Stimulated activated CD4-positive, alpha-beta T cell treated with anti-CD3 and anti-CD28 coated beads, Interleukin-1b, Interleukin-23, amount 100 ng/mL, for 1 hour (primary cell): ENCODE measurements at places on chromosomes 1 and 21.

DNA sequence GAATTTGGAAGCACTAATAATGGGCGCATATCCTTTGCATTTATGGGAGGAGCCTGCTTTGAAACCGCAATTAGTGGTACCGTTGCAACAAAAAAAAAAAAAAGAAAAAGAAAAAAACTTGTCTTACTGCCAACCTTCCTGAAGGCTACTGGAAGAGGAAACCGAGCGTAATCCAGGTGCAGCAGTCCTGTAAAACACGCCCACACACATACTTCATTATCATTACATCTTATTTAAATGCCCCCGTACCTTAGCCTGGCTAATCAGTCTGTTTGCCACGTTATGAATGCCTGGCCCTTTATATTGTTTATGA is 686 bp upstream of the ZNF281 start:
- no peak for DNase-seq

DNA sequence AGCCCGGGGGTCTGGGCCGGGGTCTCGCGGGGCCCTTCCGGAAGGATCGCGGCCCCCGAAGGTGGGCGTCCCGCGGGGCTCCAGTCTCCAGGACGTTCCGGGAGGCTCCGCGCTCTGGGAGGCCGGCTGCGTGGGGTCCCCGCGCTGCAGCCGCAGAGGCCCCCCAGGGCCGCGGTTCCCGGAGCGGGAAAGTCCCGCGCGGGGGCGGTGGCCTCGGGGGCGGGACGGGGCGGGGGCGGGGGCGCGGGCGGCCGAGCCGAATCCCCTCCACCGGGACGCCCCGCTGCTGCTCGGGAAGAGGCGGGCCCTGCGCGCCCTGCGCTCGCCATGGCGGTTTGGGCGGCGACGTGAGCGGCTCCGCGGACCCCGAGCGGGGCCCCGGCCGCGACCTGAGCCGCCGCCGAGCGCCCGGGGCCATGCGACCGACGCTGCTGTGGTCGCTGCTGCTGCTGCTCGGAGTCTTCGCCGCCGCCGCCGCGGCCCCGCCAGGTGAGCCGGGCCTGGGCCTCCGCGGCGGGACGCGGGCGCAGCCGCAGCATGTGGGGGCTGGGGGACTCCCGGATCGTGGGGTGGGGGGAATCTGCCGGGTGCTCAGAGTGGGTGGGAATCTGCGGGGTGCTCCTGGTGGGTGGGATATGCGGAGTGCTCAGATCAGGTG is at the start of gene IFNGR2:
Gene IFNGR2 (plus strand): TSS at position 286 of the 658 bp plus-strand sequence. CDS start 131 bp downstream, at position 417.
- DNase-seq: no peak

DNA sequence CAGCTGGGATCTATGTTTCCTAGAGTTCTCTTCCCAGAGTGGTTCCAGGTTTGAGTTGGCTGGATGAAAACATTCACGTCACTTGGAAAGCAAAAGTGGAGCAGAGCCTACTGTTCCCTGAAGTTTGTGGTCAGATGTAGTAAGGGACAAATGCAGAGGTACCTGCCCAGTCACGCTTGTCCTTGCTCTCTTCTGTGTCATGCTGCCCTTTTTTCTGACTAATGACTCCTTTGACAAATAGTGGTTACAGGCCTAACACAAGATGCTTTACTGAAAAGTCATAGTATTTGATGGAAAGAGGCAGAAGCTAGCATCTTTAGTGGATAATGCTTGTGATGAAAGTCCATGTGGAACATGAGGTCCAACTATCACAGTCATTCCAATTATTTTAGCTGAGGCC is 881.4 kb upstream of the B3GALT2 start:
- no peak for DNase-seq

- no peak for DNase-seq
Measured at GRCh38 chr1:44884746-44885145, 41.7 kb upstream of the PTCH2 start.

DNA sequence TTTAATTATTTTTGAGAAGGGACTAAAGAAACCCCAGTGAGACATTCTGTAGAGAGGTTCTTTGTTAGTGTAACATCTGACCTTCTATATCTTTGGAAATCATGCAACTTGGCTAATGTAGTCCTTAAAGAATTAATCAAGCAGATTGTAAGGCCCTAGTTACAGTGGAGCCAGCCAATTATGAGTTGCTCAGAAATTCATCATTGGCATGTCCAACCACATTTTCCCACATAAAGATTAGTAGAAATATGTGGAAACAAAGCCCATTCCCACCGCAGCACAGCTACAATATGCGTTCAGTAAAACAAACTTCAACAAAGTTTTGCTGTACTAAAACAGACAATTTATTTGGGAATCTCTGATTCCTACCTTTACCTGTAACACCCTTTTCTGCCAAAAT is 27.8 kb downstream of the WNT2B start:
- no peak for DNase-seq

GRCh38 chr1:233513431-233513830 is 100.5 kb upstream of the KCNK1 start:
- DNase-seq: no peak

DNA sequence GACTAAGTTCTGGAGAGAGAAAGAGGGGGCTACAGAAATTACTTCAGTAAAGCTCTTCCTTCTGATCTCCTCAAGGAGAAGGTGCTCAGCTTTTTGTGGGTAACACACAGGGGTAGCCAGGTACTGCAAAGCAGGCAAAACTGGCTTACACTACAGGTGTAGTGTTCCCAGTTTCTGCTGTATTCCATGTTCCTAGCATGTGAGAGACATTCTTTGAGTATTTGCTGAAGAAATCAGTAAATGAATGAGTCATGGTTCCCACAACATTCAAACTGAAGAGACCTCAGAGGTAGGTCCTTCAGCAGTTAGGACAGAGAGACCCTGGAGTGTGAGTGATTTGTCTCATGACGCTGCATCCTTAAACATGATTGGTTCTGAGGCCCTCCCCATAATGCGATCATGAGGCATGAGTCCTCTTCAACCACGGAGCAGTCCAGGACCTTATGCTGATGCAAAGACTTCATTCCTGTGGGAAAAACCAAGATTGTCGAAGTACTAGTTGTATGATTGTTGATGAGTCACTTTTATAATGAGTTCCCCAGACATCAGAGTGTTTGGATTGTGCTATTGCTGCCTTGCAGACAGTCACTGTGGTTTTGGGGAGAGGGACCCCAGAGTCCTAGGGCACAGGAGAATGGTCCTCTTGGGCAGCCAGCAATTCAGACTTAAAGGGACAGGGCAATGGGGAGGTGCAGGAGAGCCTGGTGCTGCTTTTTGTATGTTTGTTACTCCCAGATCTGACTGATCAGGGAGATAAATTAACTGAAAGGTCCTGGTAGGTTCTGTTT is 2.7 kb upstream of the OR10J4 start:
- DNase-seq: no peak

DNA sequence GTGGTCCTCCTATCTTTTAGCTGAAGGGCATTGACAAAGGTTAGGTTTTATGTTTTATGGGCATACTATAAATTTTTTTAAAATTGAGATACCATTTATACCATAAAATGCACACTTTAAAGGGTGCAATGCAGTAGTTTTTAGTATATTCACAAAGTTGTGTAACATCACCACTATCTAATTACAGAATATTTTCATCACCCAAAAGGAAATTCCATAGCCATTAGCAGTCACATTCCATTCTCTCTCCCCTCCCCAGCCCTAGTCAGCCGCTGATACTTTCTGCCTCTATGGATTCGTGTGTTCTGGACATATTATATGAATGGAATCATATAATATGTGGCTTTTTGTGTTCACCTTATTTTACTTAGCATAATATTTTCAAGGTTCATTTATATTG is 135.8 kb upstream of the B3GALT2 start:
- no peak for DNase-seq

DNA sequence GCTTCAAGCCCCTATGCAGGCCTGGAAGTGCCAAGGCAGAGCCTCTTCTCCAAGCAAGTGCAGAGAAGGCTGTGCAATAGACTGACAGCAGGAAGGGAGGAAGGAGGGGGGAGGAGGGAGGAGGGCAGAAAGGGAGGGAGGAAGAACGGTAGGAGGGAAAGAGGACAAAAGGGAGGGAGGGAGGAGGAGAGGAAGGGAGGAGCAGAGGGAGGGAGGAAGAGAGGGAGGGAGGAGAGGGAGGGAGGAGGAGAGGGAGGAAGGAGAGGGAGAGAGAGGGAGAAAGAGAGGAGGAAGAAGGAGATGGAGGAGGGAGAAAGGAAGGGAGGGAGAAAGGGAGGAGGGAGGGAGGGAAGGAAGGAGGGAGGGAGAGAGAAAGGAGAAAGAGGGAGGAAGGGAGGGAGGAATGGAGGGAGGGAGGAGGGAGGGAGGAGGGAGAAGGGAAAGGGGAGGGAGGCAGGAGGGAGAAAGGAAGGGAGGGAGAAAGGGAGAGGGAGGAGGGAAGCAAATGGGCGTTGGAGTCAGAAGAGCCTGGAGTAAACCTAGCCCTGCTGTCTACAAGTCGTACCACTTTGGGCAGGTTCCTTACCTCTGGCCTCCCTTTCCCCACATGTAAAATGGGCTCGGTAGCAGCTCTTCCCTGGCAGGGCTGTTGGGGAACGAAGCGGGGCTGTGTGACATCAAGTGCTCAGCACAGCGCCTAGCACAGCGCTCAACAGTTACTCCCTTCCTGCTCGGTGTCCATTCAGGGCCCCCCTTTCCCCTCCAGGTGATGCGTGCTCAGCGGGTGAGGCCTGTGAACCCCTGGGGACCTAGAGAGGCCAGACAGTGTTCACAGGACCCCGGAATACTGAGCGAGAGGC is 244.6 kb downstream of the NPHP4 start:
- DNase-seq: no peak

GRCh38 chr21:17422931-17423330 is 89.9 kb upstream of the CXADR start:
- no peak for DNase-seq

GRCh38 chr1:78070758-78071157 is 25.0 kb downstream of the GIPC2 start:
- DNase-seq: no peak

DNA sequence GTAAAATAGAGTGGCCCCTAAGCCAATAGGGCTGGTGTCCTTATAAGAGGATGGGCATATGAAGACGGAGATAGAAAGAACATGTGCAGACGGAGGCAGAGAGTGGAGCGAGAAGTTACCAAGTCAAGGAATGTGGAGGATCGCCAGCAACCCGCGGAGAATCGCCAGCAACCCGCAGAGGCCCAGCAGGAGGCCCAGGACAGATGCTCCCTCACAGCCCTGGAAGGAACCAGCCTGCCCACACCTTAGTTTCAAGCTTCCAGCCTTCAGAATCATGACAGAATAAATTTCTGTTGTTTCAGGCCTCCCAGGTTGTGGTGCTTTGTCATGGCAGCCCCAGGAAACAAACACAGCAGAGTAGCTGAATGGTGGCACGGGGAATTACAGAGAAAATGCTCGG is 9.6 kb downstream of the CLDN14 start:
- no peak for DNase-seq

DNA sequence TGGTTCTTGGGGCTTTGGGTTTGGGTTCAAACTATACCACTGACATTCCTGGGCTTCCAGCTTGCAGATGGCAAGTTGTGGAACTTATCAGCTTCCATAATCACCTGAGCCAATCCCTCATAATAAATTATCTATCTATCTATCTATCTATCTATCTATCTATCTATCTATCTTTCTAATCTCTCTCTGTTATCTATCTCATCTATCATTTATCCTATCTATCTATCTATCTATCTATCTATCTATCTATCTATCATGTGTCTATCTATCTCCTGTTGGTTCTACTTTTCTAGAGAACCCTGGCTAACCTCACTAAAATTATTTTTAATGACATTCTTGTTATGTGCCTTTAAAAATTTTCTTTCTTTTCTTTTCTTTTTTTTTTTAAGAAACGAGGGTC is 35.8 kb upstream of the AKT3 start:
- no peak for DNase-seq

GRCh38 chr1:29933067-29933466 is 696.7 kb downstream of the PTPRU start:
- no peak for DNase-seq

- no peak for DNase-seq
Measured at GRCh38 chr1:87449348-87449963, 120.8 kb downstream of the LMO4 start.

DNA sequence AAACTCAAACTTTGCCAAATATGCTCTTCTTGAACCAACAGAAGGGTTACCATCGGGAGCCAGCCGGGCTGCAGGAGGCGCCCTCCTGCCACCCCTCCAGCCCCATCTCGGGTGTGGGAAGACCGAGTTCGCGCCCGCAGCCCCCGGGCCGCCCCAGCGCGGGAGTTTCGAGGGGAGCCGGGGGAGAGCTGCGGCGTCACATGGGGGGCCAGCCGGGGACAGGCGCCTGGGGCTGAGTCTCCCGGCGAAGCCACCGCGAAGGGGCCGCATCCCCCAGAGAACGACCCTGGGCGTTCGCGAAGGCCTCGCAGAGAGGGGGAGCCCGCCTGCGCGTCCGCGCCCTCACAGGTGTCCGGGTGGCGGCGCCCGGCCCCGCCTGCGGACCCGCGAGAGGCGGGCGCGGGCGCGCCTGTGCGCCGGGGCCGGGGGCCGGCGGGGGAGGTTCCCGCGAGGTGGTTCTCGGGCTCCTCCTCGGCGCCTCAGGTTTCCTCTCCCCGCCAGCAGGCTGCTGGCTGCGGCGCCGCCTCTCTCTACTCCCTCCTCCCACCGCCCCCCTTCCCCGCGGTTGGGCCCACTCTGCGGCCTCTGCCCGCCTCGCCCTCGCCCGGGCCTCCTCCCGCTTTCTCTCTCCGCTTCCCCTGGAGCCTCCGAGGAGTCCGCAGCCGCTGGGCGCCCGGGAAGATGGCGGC is at the start of gene RAVER2:
Gene RAVER2 (plus strand): TSS at position 584 of the 689 bp plus-strand sequence. CDS start 98 bp downstream, at position 682.
- no peak for DNase-seq

DNA sequence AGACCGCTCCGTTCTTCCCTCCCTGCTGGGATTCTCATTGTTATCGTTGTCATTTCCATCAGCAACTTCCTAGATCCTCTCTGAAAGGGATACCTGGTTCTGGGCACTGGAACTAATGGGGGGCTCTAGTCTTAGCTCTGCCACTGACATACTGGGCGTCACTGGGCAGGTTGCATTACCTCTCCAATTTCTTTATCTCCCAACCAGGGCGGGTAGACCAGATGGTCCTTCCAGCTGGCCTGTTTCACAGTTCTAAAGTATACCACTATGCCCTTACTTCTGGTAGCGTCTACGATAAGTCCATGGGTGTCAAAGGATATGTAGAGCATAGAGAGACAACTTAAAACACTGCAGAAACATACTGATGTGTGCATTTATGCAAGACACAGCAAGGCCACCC is 1.4 kb downstream of the GPR37L1 start:
- DNase-seq: no peak

DNA sequence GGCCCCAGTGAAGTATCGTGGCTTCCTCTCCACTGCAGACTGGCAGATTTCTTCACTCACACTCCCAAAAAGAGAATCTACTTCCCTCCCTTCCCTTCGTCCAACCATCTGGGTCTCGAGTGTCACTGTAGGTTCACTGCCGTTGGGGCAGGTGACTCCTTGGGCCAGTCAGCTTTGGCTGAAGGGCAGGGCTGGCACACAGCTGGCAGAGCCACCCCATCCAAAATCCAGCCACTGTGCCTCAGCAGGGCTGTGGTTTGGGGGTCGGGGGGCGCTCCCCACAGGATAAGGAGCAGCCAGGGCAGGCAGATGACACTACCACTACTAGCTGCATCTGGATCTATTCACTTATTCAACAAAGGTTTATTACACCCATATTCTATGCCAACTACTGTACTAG is 9.8 kb downstream of the PINK1 start:
- DNase-seq: no peak

- no peak for DNase-seq
Measured at GRCh38 chr1:212247179-212247721, 38.0 kb upstream of the PPP2R5A start.
